PC-9 (cell line): ENCODE measurements at places on chromosomes 2 and 18.

DNA sequence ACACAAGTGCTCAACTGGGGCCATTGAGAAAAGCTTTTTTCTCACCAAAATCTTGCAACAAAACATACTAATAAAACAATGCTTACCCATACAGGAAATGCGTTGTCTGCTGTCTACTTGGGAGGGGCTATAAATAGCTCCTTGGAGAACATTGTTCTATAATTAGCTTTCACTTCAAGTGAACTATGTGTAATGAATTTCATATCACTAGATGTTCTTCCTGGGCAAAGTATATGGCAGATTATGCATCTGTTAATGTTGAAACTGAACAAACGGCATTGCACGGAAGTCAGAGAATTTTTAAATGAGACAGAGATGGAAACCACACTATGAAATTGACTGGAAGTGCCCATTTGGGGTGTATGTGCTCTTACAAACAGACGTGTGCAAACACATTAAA lies 6.4 kb upstream of the NPAS2 start:
- DNase-seq = no peak

GRCh38 chr2:173647681-173648311 lies 293.1 kb downstream of the CDCA7 start:
- DNase-seq = no peak

DNA sequence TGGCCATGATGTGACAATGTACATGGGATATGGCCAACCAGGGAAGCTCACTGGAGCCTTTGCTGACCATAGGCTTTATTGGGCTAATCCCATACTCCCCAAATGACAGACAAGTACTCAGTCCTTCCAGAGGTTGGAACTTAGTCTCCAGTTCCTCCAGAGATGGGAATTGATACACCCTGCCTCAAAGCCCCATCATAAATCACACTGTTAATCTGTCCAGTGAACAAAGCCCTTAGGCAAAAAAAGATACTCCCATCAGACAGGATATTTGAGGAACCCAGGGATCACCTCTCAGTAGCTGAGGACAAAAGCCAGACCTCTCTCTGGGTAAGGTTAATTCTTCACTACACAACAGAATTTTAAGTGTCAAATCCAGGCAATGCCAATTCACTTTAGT lies 247.5 kb upstream of the CDH20 start:
- no peak for DNase-seq

GRCh38 chr2:120958623-120959366 lies 223.1 kb downstream of the GLI2 start:
- no peak for DNase-seq

- peak; percentile 91 for DNase-seq
Observed at GRCh38 chr2:9703085-9703678, 72.4 kb upstream of the YWHAQ start.

DNA sequence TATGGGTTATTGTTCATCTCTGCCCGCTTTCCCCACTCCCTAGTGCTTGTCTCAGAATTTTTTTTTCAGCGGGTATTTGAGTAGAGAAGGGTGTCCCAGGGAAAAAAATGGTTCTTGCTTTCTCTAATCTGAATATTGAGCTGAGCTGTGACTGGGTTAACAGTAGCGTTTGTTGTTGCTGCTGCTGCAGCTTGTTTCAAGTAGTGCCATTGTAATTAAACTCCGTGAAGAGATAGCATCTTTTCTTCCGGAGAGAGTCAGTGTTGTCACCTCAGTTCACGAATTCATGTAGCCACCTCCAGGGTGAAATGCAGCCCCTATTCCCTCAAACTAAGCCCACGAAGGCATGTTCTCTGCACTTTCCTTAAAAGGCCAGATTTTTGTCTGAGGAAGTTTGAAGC lies 1.5 kb upstream of the AAK1 start:
- no peak for DNase-seq

DNA sequence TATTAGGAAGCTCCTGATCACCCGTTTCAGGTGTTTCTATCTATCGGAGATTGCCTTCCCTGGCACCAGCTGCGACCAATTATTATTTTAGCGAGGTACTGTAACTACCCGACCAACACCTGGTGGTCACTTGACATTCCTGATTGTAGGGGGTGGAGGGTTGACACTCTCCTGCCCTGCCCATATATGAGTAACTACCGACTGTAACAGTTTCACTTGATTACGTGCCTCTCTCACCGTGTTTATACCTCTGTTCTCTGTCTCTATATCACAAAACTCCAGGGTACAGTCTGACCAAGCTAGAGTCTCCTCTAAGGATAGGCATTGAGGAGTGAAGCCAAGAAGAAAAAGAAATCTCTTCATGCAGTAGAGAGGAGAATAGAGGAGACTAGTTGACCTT lies 268.0 kb upstream of the LRATD1 start:
- DNase-seq = no peak

GRCh38 chr2:15533860-15534480 lies 27.2 kb downstream of the NBAS start:
- DNase-seq = no peak
